ENCODE measurements at places on chromosomes 11 and 22.

GRCh38 chr11:20639688-20640087 lies 29.7 kb upstream of the NELL1 start:
- DNase-seq: no peak

DNA sequence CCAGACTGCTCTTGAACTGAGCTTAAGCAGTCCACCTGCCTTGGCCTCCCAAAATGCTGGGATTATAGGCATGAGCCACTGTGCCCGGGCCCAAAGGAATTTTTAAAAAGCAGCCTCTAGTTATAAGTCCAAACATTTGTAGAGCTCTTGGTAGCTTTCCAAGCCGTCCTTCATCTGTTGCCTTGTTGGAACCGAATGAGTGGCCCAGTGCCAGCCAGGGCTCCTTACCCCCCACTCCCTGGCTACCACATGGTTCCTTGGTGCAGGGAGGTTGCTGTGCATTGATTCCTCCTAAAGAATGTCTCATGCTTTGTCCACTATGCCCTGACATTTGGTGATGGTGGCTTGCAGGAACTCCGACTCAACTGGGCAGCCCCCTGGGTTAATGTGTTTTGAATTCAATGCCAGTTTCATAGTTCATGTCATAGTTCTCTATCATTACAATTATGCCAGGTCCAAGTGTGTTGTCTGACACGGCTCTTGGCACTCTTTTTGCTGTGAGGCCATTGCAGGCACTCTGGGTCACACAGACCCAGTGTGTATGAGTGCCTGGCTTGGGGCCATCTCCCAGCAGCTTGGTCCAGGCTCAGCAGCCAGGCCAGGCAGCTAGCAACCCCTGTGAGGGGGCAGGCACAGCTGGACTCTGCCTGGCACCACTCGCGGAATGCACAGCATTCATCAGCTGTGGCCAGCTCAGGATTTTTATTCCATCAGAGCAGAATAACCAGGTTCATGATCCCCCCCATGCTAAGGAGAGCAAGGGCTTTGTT lies 13.3 kb upstream of the MICALL1 start:
- no peak for DNase-seq

DNA sequence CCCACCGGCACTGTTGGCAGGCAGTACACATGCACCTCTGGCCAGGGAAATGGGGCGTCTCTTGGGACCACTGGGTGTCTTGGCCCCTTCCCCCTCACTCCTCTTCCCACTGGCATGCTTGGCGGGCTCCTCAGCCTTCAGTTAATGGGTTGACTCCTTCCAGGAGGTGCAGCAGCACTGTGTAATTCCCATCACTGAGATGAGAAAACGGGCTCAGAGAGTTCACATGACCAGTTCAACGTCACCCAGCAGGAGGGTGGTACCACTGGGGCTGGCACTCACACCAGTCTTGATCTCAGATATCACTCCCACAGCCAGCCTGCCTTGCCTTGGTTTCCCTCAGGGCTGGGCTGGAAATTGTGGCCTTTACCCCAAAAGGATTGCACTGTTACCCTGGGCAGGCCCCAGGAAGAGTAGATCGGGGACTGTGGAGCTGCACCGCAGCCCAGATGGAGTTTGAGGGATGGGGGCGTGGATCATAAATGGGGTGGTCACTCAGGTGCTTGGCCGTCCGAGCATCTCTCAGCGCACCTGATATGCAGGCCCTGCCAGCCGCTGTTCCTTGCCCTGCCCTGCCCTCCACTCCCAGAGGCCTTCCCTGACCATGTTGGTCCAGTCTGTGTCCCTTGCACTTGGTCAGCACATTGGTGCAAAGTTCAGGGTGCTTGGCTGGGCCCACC lies 16.9 kb downstream of the CAPN5 start:
- DNase-seq: no peak

DNA sequence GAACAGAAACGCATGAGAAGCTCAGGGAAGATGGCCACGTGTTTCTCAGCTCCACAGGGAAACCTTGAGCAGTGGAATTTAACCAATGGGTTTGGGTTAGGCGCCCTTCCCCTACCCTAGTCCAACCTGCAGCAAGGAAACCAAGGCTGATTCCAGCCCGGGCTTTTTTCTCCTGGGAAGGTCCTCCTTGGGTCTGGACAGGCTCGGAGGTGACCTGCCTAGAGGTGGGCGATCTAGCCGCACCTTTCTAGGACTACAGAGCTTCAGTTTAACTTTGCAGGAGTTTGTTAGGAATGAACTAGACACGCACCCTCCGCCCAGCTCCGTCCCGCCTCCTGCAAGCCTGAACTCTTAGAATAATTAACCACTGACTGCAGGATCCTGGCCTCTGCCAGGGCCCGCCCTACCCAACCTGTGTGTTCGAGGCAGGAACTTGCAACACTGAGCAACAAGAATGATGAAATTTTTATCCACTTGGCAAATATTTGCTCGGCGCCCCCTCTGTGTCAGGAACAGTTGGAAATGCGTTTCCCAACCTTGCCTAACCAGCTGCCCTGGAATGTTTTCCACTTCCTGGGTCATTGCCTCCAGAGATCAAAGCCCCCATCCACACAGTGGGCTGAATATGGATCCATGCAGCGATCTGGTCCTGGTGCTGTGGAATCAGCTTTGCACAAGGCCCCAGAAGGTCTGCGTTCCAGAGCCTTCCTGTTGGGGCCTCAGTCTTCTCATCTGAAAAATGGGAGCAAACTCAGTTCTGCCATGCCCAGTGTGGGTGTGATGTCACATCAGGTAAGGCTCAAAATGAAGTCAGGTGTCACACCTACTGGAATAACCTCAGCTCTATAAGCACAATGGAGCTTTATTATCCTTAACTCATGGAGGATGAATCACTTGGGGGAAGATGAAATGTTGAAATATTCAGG lies 13.3 kb downstream of the MPST start:
- DNase-seq: no peak

GRCh38 chr22:49934160-49934890 lies 15.9 kb downstream of the CRELD2 start:
- DNase-seq: no peak

DNA sequence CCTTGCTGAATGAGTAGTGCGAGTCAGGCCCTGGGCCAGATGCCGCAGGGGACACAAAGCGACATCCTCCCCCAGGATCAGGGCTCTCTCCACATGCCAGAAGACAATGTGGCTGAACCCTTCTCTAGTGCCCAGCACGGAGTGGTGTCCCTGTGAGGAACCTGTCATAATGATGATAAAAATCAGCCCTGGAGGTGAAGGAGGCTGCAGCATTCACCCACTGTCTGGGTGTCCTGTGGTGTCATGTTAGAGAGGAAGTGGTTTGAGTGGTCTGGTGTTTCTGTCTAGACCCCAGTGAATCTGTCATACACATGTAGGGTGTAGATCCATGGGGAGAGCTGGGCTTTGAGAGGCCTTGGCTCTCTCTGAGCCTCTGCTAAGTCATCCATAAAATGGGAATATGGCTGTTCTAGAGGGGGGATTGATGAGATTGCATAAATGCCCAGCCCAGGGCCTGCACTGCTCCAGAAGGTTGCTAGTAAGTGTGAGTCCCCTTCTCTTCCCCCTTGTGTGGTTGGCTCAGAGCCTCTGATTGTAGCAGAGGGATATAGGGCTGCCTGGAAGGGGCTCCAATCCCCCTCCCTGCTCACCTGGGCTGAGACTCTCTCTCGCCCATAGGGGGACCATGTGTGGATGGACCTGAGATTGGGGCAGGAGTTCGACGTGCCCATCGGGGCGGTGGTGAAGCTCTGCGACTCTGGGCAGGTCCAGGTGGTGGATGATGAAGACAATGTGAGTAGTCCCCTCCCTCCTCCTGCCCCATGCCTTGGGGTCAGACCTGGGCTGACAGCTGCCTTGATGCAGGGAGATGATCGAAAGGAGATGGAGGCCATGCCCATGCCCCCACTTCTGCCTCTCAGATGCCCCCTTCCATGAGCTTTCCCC lies 14.3 kb downstream of the MYO7A start:
- no peak for DNase-seq

DNA sequence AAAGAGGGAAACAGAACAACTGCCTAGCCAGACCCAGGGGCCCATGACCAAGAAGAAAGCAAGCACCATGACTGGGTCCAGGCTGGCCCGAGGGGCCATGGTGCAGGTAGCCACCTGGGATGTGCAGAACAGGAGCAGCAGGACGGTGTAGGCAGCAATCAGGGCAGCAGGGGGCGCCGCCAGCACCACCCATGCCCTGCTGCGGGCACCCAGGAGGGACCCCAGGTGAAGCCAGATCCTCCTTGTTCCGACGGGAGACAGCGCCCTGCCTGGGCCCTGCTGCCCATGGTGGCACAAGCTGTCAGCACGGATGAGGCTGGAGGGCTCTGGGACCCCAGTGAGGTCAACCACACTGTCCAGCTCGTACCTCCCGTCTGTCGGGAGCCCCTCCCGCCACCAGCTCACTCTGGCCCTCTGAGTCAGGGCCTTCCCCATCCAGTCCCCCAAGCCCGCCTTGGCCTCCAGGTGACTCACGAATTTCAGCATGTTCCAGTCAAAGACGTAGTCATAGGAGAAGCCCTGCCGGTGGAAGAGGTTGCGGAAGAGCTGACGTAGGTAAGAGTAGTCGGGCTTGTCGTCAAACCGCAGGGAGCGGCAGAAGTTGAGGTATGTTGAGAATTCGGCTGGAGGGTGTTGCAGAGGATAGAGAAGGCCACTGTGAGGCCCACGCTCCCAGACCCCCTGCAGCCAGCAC lies 18.8 kb downstream of the CSNK1E start:
- peak; percentile 28 for DNase-seq

- no peak for DNase-seq
Observed at GRCh38 chr11:102576350-102576749, 45.8 kb upstream of the MMP7 start.

GRCh38 chr11:6606471-6607189 lies 3.1 kb downstream of the ILK start:
- DNase-seq: no peak

DNA sequence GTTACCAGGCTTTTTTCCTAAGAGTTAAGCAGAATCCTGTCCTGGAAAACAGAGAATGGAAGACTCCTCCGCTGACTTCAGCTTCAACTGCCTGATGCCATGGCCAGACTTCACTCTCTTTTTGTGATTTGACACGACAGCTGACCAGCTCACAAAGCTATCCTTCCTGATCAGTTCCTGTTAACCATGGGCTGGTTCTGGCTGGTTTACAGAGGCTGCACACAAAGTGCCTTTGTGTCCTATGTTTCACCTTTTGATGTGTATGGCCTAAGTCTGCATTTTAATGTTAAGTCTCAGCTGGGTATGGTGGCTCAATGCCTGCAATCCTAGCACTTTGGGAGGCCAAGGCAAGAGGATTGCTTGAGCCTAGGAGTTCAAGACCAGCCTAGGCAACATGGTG lies 11.1 kb downstream of the FOLR3 start:
- DNase-seq: no peak

- no peak for DNase-seq
Observed at GRCh38 chr11:132490978-132491377, 1041.3 kb downstream of the OPCML start.

- no peak for DNase-seq
Observed at GRCh38 chr11:14041040-14041439, 78.5 kb downstream of the SPON1 start.

DNA sequence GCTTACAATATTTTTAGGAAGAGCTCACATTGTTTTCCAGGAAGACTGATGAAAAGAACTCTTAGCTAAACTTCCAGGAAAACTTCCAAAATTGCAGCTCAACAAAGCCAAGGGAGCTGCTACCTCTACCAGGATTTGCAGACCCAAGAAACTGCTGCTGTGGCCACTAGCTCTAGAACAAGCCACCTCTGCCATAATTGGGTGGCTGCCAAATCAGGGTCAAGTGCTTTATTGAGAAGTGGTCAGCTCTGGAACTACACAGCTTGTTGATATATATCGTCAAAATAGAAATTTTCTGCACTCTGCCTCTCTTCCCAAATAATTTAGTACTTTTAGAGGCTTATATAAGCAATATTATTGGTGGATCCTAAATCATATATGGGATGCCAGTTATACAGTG lies 371.8 kb upstream of the CHORDC1 start:
- no peak for DNase-seq

GRCh38 chr11:73235236-73235786 lies 17.2 kb downstream of the P2RY2 start:
- no peak for DNase-seq

GRCh38 chr11:134033276-134033675 lies 35.6 kb upstream of the JAM3 start:
- DNase-seq: no peak

DNA sequence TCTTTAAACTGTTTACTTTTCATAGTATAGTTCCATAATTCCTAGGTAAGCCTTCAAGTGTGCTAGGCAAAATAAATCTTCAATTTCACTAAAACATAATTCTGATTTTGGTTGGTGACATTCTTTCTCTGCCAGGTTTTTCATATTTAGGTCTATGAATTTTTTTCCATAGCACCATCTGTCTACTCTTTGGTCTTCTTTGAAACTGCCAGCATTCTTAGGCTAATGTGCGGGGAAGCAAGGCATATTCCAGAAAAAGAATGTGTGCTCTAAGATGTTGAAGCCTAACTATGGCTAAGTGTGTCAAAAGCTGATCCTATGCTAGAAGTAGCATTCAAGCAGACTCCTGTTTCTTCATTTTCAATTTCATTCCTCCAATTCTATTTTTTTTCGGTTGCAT lies 213.9 kb upstream of the C11orf87 start:
- DNase-seq: no peak

DNA sequence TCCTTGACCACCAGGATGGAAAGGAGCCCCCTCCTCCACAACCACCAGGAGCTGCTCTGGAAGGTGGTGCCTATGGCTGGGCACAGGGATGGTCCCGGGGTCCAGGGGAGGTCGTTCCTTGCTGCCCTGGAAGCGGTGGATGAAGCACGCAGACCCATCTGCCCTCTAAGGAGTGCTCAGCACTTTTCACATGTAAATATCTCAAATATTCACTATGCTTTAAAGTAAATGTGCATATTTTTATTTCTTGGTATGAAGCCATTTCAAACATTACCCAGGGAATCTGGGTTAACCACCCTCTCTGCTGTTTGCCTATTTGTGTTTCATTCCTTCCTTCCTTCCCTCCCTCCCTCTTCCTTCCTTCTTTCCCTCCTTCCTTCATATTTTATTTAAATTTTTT lies 21.7 kb downstream of the SPATA19 start:
- no peak for DNase-seq

DNA sequence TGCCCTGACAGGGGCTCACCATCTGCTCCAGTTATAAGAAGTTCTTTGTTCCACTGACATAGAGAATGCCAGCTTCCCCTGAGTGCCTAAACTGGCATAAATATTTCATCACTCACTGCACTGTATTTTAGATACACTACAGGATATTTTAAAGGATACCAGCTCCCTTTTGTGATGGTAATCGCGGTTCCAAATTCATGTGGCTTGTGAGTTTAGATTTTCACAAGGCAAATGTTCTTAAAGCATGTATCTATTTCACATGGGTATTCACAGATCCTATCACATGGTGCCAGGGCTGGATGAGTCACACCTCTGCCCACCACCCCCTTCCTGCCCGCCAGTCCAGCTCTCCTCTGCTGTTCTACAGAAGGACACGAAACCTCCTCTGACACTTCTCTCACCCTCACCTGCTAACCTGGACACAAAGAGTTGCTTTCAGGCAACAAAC lies 105.5 kb downstream of the KCNC1 start:
- no peak for DNase-seq

DNA sequence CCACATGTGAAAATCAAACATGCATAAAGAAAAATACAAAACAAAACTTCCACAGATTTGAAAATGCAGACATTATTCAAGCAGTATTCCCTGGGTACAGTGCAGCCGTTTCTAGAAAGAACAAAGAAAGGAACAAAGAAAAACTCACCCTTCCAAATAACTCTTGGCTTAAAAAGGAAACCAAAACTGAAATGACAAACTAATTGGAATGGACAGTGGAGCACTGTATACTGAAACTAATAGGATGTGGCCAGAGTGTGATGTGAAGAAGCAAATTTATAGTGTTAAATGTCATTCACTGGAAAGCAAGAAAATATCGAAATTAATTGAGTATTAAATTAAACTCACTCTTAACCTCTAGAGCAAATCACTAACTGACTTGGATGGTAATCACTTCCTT lies 55.4 kb downstream of the QSER1 start:
- no peak for DNase-seq
